ENCODE measurements at places on chromosomes 7 and 10.

DNA sequence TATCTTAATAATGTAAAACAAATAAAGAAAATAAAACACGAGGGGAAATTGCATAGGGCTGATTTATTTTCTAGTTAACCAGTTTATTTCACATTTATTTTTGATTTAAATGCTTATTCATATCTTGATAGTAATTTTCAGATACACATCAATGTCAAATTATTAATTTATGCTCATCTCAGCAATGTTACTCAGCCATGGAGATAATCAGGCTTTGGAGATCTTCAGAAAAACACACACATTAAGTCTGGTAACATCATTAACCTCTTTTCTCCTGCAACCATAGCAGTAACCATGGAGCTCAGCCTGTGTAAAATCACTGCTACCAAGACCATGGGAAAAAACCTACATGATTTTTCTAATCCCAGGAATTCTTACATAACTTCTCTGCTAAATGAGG, 31.9 kb upstream of the TBX20 start:
- no peak for DNase-seq

- no peak for DNase-seq
Measured at GRCh38 chr7:124662937-124663336, 102.7 kb downstream of the GPR37 start.

GRCh38 chr10:66167816-66168215, 758.0 kb upstream of the LRRTM3 start:
- no peak for DNase-seq

GRCh38 chr7:33191340-33191739, 62.0 kb downstream of the BBS9 start:
- no peak for DNase-seq

DNA sequence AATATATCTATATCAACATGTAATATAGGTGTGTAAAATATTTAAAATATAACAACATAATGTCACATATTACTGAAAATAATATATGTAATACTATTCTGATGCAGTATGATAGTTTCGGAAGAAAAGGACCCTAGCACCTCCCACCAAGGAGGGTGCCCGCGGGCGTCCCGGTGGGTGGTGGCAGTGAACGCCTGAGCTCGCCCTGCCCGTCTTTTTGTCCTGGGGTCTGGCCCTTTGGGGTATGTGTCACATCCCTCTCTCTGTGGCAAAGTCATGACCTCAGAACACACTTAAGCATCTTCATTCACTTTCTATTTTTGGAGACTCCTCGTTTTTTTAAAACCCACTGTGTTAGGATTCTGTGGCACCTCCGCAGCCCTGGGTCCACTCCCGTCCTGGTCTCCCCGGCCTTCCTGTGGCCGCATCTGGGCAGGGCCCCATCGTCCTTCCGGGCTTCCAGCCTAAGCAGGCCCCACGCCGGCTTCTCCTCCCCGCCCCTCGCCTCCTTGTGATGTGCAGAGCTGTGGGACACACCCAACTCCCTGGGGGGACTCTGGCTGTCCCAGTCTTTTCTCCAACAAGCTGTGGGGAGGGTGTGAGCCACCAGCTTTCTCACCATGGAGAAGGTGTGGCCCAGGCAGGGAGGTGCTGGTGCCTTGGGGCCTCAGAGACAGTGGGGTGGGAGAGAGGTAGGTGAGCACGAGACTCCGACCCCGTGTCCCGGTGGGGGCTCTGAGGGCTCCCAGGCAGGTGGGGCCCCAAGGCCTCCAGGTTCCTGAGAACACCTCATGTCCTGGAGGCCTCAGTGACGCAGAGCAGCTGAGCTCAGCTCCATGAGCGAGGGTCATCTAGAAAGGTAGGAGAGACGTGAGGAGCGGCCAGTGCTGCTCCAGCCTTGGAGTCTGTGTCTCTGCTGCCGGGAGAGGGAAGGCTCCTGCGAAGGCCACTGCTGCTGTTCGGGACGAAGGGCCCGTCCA, 16.5 kb downstream of the PWWP2B start:
- no peak for DNase-seq

All from NCI-H446 (cell line).